B cell (primary cell): ENCODE measurements at places on chromosomes 12 and 14. TPM values are rescaled to one million over a fixed set of nuclear protein-coding genes. Genes with fewer than 3 reads are reported as not detected.

Gene CCDC177
- total RNA-seq: not detected in 2 replicates

Gene INSM2
- total RNA-seq: not detected in 2 replicates

Gene SLC6A15
- 0.29 and 0.39 TPM in 2 replicates for total RNA-seq

Gene OR6C65
- not detected in 2 replicates for total RNA-seq

Gene REP15
- total RNA-seq: 0.44 TPM in 1 of 2 replicates, not detected in the other

Gene GTF2H3
- 24.2 and 25.8 TPM in 2 replicates for total RNA-seq

Gene OTOGL
- total RNA-seq: not detected in 2 replicates

Gene CIT
- total RNA-seq: 6.1 and 6.2 TPM in 2 replicates

Gene FBRSL1
- total RNA-seq: 112 and 121 TPM in 2 replicates

Gene CRACR2A
- total RNA-seq: 26.1 and 26.8 TPM in 2 replicates

Gene FOXM1
- 0.51 and 0.84 TPM in 2 replicates for total RNA-seq
